Thyroid gland (tissue), 4 donors: ENCODE measurements at places on chromosomes 5 and 9. TPM values are rescaled to one million over a fixed set of nuclear protein-coding genes. Genes with fewer than 3 reads are reported as not detected.
A peak's percentile ranks its signal among the peaks of the same experiment; 100 is the strongest.

GRCh38 chr5:94901191-94901979 is 282.9 kb downstream of the SLF1 start:
- H3K36me3 ChIP-seq: no peaks in the 10 kb centered on the region
- DNase-seq: no peak
- H3K4me3 ChIP-seq: no peak overlapping the region
- H3K4me1 ChIP-seq: no peaks in the 10 kb centered on the region

Gene CCNO
- 14.7 TPM for total RNA-seq

GRCh38 chr5:34509392-34509791 is 146.7 kb upstream of the RAI14 start:
- H3K27me3 ChIP-seq: no peaks in the 10 kb centered on the region
- no peak for DNase-seq

GRCh38 chr5:91474201-91474600 is 91.1 kb upstream of the ARRDC3 start:
- H3K4me1 ChIP-seq: no peaks in the 10 kb centered on the region
- no peaks in the 10 kb centered on the region for H3K36me3 ChIP-seq

Gene UGT3A2
- total RNA-seq: not detected

DNA sequence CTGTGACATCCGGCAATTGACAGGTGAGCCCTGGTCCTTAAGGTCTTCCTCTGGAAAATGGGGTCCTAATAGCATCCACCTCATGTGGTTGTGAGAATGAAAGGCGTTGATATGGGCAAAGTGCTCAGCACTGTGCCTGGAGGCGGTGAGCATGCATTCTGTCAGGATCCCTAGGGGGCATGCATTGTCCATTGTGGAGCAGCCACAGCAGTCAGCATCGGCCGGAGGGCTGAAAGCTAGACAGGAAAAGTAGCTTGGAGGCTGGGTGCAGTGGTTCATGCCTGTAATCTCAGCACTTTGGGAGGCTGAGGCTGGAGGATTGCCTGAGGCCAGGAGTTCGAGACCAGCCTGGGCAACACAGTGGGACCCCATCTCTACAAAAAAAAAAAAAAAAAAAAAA is 122.2 kb downstream of the LHX2 start:
- no peaks in the 10 kb centered on the region for H3K27me3 ChIP-seq
- H3K4me3 ChIP-seq: no peak overlapping the region
- H3K4me1 ChIP-seq: no peaks in the 10 kb centered on the region
- DNase-seq: no peak
- H3K36me3 ChIP-seq: no peaks in the 10 kb centered on the region
- no peak overlapping the region for H3K27ac ChIP-seq

Gene OR1L1
- not detected for total RNA-seq

GRCh38 chr9:80410106-80410505 is 838.3 kb downstream of the TLE4 start:
- H3K27me3 ChIP-seq: no peaks in the 10 kb centered on the region
- H3K4me1 ChIP-seq: peaks cover 6% of the 10 kb centered on the region
- peak; percentile 80 for DNase-seq
- no peaks in the 10 kb centered on the region for H3K36me3 ChIP-seq
- H3K27ac ChIP-seq: no peak overlapping the region

DNA sequence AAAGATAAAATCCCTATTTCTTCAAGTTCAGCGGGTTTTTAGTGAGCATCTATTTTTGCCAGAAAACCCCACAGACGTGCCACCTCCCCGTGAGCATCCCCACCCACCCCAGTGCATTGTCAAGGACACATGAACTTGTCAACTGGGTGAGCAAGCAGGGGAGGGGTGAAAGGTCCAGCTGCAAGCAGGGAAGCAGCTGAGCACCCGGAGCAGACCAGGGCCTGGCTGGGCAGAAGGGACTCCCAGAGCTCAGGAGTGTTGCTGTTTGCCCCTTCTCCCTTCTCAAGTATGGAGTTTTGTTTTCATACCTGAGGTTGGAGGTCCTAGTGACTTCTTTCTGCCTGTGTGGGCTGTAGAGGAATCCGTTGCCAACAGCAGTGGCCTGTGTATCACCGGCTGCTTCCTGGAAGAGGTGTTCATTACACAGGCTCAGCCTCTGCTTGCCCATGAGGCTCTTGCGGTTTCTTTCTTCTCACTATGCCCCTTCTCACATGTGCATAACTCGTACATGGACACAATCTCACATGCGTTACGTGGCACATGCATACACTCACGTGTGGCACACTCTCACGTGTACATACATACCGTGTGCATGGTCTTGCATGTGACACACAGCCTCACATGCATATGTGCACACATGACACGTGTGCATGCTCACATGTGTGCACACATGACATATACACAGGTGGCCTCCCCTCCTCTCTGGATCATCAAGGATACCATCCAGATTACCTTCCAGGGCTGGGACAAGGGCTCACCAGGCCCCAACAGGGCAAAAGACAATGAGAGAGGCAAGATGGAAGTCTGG is 126.7 kb downstream of the MVB12B start:
- H3K4me1 ChIP-seq: no peaks in the 10 kb centered on the region
- no peaks in the 10 kb centered on the region for H3K27me3 ChIP-seq
- no peak overlapping the region for H3K4me3 ChIP-seq
- H3K36me3 ChIP-seq: no peaks in the 10 kb centered on the region
- no peak overlapping the region for H3K27ac ChIP-seq

Gene RXRA
- 81.3 TPM for total RNA-seq

GRCh38 chr5:105993027-105993426 is 1677.7 kb downstream of the EFNA5 start:
- H3K4me3 ChIP-seq: no peak overlapping the region
- no peak overlapping the region for H3K27ac ChIP-seq
- no peaks in the 10 kb centered on the region for H3K4me1 ChIP-seq
- H3K27me3 ChIP-seq: no peaks in the 10 kb centered on the region

Gene GABRA1
- not detected for total RNA-seq

DNA sequence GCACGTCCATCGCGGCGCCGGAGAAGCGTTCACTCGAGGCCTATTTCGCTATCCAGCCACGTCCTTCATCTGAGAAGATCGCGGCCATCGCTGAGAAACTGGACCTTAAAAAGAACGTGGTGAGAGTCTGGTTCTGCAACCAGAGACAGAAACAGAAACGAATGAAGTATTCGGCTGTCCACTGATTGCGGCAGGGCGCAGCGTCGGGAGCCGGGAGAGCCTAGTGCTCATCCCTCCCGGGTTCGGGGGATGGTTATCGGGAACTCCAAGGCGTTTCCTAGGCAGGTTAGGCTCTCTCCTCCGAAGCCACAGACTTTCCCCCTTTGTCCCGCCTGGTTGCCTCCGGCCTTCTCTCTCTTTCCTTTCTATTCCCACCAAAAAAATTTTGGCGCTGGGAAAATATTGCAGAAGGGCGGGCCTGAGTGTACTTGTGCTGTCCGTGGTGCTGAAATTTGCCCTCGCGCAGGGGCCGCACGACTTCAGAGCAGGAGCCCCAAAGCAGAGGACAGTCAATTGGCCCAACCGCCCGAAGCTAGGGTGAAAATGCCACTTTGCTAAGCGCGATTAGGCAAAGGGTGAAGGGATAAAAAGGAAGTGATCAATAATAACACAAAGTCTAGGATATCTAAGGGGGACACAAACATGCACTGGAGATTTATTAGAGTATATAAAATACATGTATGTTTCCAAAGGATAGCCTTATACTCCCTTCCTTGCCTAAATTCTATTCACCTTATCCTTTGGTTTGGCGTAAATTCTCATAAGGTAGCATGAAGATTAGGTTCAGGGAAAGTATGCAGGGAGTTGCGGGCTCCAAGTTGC is 1.8 kb downstream of the POU4F3 start:
- no peak overlapping the region for H3K27ac ChIP-seq
- peaks cover 52% of the 10 kb centered on the region for H3K27me3 ChIP-seq
- no peak overlapping the region for H3K4me3 ChIP-seq

GRCh38 chr9:6942406-6942805 is 184.6 kb downstream of the KDM4C start:
- no peak overlapping the region for H3K4me3 ChIP-seq
- no peak overlapping the region for H3K27ac ChIP-seq
- no peak for DNase-seq
- H3K4me1 ChIP-seq: no peaks in the 10 kb centered on the region
- no peaks in the 10 kb centered on the region for H3K36me3 ChIP-seq

Gene ADAMTS13
- total RNA-seq: 1.5 TPM

GRCh38 chr9:108671176-108671575 is 184.6 kb downstream of the ACTL7B start:
- peaks cover 9% of the 10 kb centered on the region for H3K4me1 ChIP-seq
- no peak overlapping the region for H3K4me3 ChIP-seq
- H3K36me3 ChIP-seq: no peaks in the 10 kb centered on the region

Gene SLC34A3
- not detected for total RNA-seq

Gene VLDLR
- 38.2 TPM for total RNA-seq

DNA sequence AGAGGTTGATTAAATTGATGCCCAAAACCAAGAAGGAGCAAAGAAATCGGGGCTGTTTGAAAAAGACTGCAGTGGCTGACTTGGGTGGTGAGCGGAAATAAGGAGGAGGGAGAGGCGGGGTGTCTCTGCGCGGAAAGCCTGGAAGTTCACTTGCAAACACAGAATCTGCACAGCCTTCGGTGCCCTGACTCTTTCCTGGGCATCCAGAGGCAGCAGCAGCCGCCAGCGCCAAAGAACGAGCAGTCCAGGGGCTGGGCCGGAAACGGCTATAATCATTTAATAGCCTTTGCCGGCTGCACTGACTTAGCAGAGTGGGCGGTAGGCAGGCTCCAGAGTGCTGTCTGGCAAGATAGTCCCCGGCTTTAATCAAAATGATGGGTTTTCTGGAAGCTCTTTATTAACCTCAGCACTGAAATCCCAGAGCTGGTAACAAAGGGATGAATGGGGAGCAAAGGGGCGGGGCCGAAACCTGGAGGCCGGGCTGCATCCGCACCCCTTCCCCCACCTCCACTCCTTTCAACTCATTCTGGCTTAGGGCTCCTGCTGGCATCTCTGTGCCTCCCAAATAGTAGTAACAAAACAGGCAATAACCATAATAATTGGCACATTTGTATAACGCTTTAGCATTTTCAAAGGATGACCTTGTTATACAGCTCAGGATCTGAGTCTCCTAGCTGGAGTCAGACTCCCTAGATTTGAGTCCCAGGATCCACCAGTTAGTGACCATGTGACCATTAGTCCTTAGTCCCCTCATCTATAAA is 35.7 kb downstream of the PCDHAC2 start:
- H3K4me3 ChIP-seq: peak overlapping the region; percentile 13
- peak; percentile 54 for DNase-seq
- no peaks in the 10 kb centered on the region for H3K27me3 ChIP-seq
- peaks cover 15% of the 10 kb centered on the region for H3K4me1 ChIP-seq
- peak overlapping the region; percentile 26 for H3K27ac ChIP-seq

Gene PCDHA6
- total RNA-seq: 0.78 TPM

Gene SMC2
- 10.6 TPM for total RNA-seq

GRCh38 chr9:95017661-95018060 is 291.2 kb downstream of the AOPEP start:
- peak overlapping the region; percentile 50 for H3K27ac ChIP-seq
- H3K4me3 ChIP-seq: no peak overlapping the region
- no peaks in the 10 kb centered on the region for H3K27me3 ChIP-seq

DNA sequence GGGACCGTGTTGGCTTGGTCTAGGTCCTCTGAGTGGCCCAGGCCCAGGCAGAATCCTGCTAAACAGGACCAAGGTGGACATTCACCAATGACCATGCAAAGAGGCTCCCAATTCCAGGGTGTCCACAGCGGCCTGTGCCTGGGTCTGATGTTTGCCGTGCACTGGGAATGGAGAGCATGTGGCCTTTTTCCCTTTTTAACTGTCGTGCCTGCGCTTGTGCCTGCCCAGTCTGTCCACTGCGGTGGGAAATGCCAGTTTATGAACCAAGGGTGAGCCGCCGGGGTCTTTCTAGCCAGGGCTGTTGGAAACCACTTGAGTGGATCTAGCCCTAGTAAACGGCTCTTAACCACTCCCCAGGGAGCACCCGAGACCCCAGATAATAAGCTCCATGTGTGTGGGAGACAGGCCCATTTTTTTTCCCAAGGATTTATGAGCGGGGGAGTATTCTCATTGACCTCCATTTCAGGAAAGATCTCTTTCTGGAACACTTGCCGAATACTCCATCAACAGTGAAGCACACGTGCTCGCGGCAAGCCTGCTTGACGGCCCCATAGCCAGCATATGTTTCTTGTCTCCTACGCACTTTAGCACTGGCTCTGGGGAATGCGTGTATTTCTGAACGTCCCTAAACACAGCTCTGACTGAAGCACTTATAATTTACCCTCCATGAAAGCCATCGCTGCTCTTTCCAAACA is 93.2 kb upstream of the PHYKPL start:
- peak; percentile 65 for DNase-seq
- H3K36me3 ChIP-seq: no peaks in the 10 kb centered on the region
- H3K27me3 ChIP-seq: no peaks in the 10 kb centered on the region
- no peak overlapping the region for H3K4me3 ChIP-seq
- H3K27ac ChIP-seq: peak overlapping the region; percentile 96
- H3K4me1 ChIP-seq: peaks cover 54% of the 10 kb centered on the region

- no peaks in the 10 kb centered on the region for H3K36me3 ChIP-seq
- H3K4me3 ChIP-seq: no peak overlapping the region
- H3K27ac ChIP-seq: no peak overlapping the region
- no peaks in the 10 kb centered on the region for H3K4me1 ChIP-seq
Observed at GRCh38 chr5:82512025-82512424, 233.9 kb upstream of the RPS23 start.

DNA sequence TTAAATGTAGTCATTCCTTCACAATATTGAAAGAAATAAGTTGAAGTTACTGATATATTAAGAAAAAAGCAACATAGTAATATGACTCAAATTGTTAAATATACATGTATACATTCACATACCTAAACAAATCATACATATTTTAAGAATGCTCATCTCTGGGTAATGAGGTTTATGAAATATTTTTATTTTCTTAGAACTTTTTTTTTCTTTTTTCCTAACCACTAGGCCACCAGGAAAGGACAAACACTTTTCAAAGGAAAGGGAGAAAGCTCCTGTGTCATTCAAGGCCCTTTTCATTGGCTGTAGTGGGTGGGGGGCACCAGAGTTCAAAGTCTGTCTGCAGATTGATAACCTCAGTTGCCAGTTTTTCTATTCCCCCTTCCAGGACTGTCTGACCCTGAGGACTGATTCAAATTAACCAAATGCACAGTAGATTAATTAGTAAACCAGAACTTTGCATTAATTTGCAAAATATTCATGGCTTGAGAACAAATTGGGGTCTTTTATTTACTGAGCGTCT is 72.9 kb upstream of the NIPAL4 start:
- no peaks in the 10 kb centered on the region for H3K27me3 ChIP-seq
- peak overlapping the region; percentile 13 for H3K27ac ChIP-seq
- no peak for DNase-seq

DNA sequence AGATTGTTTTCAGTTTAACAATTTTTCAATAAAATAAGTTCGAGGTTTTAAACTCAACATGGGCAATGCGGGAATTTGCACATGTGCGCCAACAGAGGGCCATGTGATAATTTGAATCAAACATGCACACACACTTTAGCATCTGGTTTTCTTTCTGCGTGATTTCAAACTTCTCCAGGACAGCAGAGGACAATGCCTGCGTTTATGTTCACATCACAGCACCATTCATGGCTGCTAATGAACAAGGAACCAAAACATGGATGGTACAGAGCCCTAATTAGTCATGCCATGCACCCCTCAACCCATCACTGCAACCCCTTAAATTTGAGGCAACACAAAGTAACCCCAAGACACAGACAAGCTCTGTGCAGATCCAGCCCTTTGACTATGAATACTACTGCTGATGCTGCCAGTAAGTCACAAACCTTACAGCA is 2.8 kb downstream of the SHC3 start:
- no peak overlapping the region for H3K27ac ChIP-seq
- no peak overlapping the region for H3K4me3 ChIP-seq
- H3K36me3 ChIP-seq: no peaks in the 10 kb centered on the region
- DNase-seq: no peak
- peaks cover 23% of the 10 kb centered on the region for H3K4me1 ChIP-seq

Gene DHX29
- 43.0 TPM for total RNA-seq

GRCh38 chr5:139886213-139886612 is 90.6 kb downstream of the PSD2 start:
- no peaks in the 10 kb centered on the region for H3K4me1 ChIP-seq
- no peak overlapping the region for H3K27ac ChIP-seq
- H3K4me3 ChIP-seq: no peak overlapping the region
